ENCODE measurements at places on chromosomes 12 and 14.

GRCh38 chr14:64581817-64582216 is 32.1 kb downstream of the PPP1R36 start:
- DNase-seq: no peak

GRCh38 chr12:53113136-53113705 is 9.9 kb downstream of the SOAT2 start:
- no peak for DNase-seq

DNA sequence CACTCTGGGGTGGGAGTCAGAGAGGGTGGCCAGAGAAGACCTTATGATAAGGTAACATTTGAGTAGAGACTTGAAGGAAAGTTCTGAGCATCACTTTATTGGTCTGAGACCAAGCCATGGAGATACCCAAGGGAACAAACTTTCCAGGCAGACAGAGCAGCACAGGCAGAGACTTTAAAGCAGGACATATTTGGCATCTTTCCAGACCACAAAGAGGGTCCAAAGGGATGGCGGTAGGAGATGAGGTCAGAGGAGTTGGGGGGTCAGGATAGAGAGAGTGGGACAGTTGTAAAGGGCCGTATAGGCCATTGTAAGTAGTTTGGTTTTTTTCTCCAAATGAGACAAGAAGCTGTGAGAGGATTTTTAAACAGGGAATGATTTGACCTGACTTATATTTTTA is 344.4 kb downstream of the SEC23A start:
- no peak for DNase-seq

- DNase-seq: peak; percentile 32
These were observed 176.9 kb downstream of the PRKCH start for GRCh38 chr14:61498303-61498702.

DNA sequence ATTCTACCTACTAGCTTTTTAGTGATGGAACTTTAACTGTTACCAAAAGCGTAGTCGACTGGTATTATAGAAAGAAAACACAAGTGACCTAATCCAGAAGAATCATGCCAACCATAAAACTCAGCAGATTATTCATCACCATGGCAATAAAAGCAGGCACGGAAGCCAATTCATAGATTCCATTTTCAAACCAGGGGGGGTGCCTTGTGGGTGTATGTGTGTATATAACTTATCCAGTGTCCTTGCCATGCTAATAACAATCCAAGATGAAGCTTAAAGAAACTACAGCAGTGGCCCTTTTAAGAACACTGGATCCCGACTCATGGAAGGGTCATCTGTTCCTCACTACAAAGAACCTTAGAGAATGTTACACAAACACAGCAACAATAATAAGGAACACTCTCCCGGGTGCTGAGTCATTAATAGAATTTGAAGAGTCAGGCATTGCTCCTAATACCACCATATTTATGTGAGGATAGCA is 61.0 kb downstream of the EPS8 start:
- no peak for DNase-seq

DNA sequence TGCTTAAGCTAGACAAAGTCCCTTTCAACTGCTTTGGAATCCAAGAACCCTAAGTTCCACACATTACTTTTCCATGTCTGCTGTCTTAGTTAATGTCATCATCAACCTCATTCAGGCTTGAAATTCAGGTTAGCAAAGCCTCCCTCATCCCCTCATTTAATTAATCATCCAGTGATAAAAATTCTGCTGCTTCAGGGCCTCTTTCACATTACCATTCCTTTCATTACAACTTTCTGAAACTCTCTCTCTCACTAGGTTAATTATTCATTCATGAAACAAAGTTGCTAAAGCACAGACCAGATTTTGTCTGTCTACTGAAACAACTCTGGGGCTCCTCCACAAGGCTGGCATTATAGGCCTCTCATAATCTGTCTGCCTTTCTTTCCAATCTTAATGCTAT is 9.4 kb upstream of the VTI1B start:
- no peak for DNase-seq

- DNase-seq: no peak
These were observed 45.5 kb upstream of the RERGL start for GRCh38 chr12:18135509-18135908.

- DNase-seq: peak; percentile 91
These were observed 2.2 kb upstream of the NFATC4 start for GRCh38 chr14:24365600-24366412.

- DNase-seq: no peak
These were observed 500.1 kb upstream of the CCDC196 start for GRCh38 chr14:65986041-65986440.

GRCh38 chr14:69694730-69695281 is 72.1 kb upstream of the SRSF5 start:
- no peak for DNase-seq

DNA sequence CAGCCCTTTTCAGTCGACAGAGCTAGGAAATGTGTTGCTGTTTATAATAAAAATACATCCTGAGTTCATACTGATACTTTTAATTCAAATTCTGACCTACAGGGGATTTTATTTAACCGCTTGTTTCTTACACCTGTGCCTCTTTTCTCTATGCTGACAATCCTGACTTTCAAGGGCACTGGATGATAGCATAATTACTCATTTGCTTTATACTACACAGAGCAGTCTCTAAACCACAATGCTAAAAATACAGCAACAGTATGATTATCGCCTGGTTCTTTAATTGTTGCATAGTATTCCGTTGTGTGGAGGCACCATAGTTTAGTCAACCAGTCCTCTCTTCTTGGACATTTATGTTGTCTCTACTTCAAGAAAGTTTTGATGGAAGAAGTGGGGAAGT is 372.9 kb downstream of the DPF3 start:
- DNase-seq: no peak

DNA sequence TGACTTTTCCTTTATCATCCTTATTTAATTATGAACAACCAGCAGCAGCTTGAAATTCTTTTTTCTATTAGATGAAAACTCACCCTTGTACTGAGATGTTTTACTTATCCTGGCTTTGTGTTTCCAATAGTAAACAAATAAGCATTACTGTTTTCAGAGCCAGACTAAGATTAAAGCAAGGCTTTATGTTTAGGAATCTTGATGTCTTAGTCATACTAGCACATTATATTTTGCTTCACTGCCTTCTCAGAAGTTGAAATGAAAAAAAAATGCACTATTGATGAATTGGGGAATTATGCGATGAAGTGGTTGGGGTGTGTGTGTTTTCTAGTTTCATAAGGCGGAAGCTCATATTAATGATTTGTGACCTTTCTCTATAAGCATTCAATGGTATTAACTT is 301.2 kb upstream of the E2F7 start:
- no peak for DNase-seq

GRCh38 chr14:53778263-53778662 is 178.4 kb downstream of the BMP4 start:
- no peak for DNase-seq

GRCh38 chr12:42094277-42094676 is 50.4 kb downstream of the GXYLT1 start:
- DNase-seq: no peak

- DNase-seq: no peak
These were observed 26.8 kb downstream of the LRIG3 start for GRCh38 chr12:58893495-58893894.

DNA sequence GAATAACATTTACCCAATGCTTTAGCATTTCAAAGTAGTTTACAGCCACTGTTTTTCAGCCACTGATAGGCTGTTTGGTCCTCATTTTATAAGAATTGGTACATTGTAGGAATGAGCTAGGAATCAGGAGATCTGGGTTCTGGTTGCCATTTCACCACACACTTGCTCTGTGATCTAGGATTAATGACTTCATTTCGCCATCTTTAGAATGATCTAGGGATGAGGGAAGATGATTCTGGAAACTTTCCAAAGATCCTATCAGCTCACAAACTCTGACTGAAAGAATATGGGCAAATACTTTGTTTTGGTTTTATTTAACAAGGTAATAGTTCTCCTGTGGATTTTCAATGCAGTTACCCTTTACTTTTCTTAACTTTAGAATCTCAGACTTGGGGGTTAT is 155.0 kb downstream of the GCH1 start:
- no peak for DNase-seq

DNA sequence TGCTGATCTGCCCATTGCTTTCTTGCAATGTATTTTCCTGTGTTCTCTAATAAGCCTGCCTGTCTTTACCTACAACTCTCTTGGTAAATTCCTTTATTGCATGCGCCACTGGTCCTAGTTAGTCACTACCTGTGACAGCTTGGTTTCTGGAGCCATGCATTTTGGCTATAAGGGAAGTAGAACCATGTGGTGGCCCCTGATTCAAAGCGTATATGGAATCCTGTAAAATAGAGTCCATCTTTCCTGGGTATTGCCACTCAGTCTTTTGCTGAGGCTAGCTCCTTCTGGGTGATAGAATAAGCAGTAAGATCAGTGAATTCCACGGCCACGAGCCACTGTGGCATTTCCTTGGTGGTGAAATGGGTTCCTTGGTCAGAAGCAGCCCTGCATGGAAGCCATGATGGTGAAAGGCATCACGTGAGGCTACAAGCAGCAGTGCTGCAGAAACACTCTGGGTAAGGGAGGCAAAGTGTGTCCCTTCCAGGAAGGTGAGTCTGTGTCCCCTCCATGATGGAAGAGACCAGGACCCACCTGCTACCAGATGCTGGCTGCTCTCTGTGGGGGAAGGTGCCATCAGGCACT is 19.6 kb downstream of the TNFAIP2 start:
- DNase-seq: no peak

DNA sequence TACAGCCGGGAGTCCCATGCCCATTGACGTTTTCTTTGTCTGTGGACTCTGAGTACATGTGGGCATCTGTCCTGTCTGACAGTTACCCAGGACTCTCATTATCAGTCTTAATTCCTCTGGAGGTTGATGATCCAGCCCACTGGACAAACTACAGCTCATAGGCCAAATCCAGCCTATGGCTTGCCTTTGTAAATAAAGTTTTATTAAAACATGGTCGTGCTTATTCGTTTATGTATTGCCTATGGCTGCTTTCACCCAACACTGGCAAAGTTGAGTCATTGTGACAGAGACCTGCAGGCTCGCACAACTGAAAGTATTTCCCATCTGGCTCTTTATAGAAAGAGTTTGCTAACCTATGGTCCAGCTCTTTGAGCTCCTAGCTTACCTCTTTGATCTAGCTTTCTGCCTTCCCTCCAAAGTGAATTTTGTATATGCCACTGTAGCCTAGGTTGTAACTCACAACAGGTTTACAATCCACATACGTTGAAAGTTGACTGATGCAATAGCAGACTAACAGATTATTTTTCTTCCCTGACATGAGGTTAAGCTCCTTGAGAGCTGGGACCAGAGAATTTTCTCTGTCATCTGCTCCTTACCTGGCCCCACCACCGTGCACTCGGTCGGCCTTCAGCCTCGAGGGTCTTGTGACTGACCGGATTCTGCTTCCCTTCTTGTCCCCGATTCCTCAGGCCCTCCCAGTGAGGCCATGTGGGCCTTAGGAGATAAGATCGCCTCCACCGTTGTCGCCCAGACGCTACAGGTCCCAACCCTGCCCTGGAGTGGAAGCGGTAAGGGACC is 57.3 kb downstream of the ACACB start:
- DNase-seq: no peak

- no peak for DNase-seq
These were observed 43.6 kb downstream of the ETV6 start for GRCh38 chr12:11693067-11693466.

DNA sequence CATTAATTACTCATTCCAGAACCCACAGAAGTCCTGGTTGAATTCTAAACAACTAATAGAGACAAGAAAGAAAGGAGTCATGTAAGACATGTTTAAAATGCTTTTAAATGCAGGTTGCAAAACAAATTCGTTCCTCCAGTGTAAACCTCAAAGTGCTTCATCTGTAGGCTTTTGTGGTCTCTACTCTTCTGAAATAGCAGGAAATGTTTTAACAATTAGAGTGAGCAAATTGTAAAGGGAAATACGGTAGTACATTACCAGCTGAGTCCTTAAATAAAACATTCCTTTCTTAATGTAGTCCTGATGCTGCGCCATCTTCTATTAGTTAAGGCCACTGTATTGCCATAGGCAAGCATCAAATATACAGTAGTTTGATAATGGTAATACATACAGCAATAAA is 1934.2 kb upstream of the SEL1L start:
- no peak for DNase-seq

- no peak for DNase-seq
These were observed 25.6 kb upstream of the KRAS start for GRCh38 chr12:25276199-25276937.

- no peak for DNase-seq
These were observed 31.5 kb downstream of the CFL2 start for GRCh38 chr14:34682787-34683321.

DNA sequence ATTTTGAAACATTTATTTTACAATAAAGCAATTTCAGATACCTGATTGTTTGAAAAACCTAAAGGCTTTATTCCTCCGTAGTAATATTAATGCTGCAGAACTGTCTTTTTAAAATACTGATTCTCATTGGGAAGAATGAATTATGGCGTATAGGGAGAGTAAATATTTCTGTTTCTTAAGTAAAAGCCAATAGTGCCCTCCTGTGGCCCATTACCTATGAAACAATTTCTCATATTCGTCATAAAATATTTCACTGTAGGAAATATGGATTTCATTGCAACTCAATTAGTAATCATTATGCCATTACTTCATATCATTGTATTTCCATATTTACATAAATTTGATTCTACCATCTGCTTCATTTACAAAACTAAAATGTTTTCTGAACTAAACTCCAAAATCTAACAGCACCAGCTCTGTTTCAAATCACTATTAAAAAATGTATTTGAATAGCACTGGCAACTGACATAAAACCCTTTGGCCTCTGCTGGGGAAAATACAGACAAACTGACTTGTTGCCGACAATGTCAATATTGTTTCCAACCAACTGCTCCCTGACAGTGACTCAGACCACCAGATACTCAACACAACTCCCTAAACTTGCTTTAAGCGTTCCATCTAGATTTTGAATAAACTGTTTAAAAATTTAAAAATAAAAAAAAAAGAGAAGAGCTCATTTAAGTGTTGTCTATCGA is 290.3 kb downstream of the NAV3 start:
- DNase-seq: no peak

- DNase-seq: no peak
These were observed 16.3 kb upstream of the HIF1A start for GRCh38 chr14:61678975-61679374.

- DNase-seq: no peak
These were observed 234.0 kb downstream of the ETNK1 start for GRCh38 chr12:22858849-22859570.
